ENCODE measurements at places on chromosomes 7 and 10.

- DNase-seq: peak; percentile 23
Measured at GRCh38 chr7:17716816-17717215, 223.5 kb downstream of the SNX13 start.

- DNase-seq: no peak
Measured at GRCh38 chr7:101457001-101457750, 94.5 kb downstream of the COL26A1 start.

- DNase-seq: no peak
Measured at GRCh38 chr10:124967255-124967654, 25.3 kb downstream of the ZRANB1 start.

DNA sequence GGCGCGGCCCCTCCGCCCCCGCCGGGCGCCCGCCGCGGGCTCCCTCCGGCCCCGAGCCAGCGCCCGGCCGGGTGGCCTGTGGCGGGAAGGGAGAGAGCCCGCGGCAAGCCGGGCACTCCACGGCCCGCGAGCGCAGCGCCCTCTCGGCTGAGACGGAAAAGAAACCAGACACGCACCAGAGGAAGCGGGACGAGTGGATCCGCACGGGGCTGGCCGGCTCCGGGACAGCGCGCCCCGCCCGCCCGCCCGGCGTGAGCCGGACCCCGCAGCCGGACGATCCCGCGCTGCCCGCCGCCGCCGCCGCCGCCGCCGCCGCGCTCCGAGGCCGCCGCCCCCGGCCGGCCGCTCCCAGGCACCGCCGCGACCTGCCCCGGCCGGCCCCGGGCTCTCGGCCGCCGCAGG is 300 bp downstream of the ARHGAP21 start:
- no peak for DNase-seq

- DNase-seq: peak; percentile 74
Measured at GRCh38 chr10:102072673-102073527, 7.8 kb downstream of the HPS6 start.

- no peak for DNase-seq
Measured at GRCh38 chr10:103692436-103692951, 162.9 kb downstream of the SH3PXD2A start.

GRCh38 chr10:124943301-124944092 is 1.6 kb downstream of the ZRANB1 start:
- peak; percentile 78 for DNase-seq

DNA sequence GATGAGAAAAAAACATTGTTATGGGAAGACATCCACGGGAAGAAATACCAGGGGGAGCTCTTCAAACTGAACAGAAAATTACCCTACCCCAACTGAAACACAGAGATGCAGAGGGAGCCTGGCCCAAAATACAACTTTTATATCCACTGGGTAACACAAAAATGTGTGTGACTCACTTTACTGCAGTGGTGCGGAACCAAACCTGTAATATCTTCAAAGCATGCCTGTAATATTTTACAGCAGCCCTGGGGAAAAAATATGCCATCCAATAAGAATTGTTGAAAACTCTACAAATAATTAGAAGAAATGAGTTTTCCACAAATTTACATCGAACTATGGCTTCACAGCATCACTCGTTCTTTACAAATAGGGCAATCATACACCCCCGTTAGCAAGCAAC is 49.8 kb upstream of the SRRM3 start:
- no peak for DNase-seq

- DNase-seq: no peak
Measured at GRCh38 chr7:81932936-81933335, 163.1 kb upstream of the HGF start.

DNA sequence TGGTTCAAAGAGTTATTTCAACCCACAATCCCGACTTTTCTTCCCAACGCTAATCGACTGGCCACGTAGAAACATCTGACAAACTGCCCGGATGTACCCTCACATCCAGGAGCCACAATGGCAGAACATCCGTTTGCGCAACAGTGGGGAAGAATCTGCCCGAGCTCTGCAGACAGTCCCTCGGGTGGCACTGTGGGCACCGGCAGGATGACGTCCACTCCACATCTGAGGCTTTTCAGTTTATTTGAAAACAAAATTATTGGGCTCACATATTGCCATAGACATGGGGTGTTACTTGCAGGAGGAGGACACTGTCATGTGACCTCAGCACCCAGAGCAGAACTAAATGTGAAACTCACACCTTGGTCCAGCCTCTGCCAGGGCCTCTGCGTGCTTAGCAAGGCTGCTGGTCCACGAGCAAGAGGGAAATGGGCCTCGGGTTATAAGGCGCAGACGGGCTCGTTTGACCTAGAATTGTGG is 84.1 kb downstream of the MKI67 start:
- no peak for DNase-seq

GRCh38 chr7:100577507-100577906 is 3.8 kb upstream of the SAP25 start:
- DNase-seq: no peak

DNA sequence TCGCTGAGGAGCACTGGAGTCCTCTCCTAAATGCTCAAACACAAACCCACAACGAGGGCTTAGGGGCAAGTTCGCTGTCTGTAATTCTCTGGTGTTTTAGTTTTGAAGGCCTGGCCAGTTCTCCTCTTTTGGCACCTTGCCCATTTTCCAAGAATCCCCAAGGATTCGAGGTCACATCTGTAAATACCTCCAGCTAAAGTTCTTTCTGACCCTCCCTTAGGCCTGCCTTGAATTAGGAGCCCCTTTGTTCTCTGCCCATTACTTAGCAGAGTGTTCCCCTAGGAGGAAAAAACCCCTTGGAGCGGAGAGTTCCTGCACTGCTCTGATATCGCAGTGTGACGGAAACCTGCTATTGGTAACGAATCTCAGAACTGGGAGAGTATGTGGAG is 743 bp upstream of the PYROXD2 start:
- DNase-seq: no peak

DNA sequence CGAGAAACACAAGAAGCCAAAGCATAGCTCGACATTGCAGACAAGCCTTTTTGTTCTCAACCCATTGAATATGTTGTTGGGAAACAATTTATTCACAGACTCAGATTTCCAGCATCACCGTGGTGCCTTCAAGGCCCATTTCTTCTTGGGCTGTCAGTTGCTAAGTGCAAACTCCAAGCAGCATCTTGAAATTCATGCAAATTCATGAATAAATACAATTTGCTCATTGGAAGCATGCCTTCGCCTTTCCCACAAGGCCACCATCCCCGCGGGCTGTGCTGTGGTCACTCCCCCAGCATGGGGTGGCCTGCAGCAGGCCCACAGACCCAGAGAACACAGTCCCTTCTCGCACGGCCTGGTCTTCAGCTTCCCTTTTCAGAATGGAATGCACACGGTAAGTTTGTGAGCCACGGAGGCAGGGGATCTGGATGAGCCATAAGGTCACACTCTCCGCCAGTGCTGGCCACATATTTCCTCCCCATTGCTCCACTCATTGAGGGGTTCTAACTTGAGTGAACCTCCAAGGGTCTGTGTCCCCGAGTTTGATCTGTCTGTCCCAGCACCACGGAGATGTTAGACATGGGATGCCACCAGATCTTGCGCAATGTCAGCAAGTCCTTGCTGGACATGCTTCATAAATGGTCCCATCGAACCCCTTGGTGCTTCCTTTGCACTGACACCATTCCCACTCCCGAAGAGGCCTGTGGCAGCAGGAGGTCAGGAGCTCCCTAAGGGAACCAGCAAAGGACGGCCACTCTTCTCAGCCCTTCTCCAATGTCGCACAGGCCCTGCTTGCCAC is 109.5 kb downstream of the GFRA1 start:
- no peak for DNase-seq

DNA sequence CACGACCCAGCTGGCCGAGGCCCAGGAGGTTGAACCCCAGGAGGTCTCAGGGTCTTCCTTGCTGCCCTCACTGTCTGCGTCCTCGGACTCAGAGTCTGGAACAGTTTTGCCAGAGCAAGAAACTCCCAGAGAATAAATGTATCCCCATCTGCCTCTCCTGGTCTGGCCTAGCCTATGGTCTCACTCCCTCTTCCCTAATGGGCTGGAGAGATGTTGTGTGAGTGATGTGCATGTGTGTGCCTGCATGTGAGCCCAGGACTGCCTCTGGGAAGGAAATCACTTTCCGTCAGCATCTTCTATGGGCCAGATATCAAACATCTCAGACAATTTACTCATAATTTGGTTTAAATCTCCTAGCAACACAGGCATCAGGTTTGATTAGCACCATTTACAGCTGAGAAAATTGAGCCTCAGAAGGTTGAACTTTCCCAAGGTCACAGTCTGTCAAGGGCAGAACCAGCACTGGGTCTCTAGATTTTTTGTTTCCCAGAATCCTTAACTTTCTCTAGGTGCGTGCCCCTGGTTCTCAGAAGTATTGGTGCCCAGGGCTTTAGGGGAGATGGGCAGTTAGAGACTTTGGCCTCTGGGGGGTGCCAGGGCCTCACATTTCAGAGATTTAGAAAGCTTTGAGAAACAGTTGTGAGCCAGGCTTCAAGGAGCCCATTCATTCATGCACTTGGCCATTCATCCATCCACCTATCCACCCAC is 4.9 kb downstream of the TMEM270 start:
- peak; percentile 26 for DNase-seq

GRCh38 chr7:24608504-24608903 is 35.3 kb downstream of the PALS2 start:
- DNase-seq: no peak

GRCh38 chr10:82661701-82662100 is 786.7 kb downstream of the NRG3 start:
- no peak for DNase-seq

DNA sequence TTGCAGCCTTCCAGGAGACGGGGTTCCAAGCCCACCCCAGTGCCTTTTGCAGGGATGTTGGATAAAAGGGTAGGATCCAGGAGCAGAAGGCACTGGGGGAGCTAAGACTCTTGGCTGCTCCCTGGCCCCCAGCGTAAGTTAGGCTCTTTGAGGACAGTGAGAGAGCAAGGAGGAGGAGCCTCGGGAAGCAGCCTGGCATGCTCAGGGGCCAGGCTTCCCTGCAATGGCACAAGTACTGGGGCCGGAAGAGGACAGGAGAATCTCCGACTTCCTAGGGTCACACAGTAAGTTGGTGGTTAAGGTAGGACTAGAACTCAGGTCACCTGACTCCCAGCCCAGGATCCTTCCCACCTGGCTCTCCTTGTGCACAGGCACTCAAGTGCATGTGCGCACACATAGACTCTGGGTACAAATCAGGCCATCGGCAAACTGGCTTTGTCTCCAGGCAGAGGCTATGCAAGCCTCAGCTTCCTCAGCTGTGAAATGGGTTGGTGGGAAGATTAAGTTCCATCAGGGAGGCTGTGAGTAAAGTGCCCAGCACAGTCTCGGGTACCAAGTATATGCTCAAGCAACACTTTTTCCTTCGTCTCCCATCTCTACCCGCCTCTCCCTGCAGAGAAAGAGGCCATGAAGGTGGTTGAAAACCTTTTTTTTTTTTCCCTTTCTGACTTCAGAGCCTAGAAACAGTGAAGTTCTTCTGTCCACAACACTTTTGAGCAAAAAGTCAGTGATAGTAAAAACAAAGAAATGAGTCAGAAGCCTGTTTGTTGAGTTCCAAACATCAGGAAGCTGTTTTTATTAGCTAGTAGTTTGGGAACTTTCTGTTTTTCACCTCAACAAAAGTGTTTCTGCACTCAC is 79.1 kb downstream of the NEURL1 start:
- peak; percentile 34 for DNase-seq

GRCh38 chr10:122303271-122304053 is 32.4 kb downstream of the BTBD16 start:
- DNase-seq: no peak

- DNase-seq: no peak
Measured at GRCh38 chr7:164882-165660, 27.3 kb upstream of the FAM20C start.

GRCh38 chr7:17407229-17407628 is 108.8 kb downstream of the AHR start:
- no peak for DNase-seq

DNA sequence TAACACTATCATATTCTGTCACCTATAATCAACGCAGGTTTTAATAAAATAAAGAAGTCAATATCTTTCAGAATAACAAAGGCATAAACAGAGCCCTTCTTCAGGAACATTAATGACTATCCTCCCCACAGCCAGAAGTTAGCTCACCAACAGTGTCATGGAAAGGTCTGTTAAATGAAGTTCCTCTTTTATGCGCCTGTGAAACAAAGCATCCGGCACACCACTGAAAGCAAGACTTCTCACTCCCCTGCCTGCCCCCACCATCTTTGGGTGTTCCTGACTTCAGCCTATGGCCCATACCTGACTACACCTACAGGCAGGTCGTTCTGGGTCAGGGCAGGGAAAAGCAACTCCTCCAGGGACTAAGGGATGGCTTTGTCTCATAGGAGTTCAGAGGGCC is 205.4 kb downstream of the FANK1 start:
- DNase-seq: no peak

GRCh38 chr7:20560325-20561180 is 54.9 kb upstream of the ABCB5 start:
- no peak for DNase-seq

- no peak for DNase-seq
Measured at GRCh38 chr7:132881317-132881716, 200.6 kb downstream of the CHCHD3 start.

GRCh38 chr10:91668913-91669312 is 36.0 kb upstream of the PPP1R3C start:
- DNase-seq: no peak

DNA sequence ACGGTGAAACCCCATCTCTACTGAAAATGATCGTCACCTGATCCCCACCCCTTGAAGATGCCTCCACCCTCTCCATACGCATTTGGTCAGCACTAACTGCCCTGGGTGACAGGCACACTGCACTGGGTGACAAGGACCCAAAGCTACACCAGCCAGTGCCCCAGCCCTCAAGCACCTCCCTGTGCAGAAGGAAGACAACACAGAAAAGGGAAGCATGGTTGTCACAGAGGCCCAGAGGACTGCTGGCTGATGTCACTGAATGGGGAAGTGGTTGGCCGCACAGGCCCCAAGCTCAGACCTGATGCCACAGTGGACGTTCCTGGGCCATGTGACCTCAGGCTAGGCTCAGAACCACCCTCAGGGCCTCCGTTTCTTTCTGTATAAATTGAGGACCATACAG is 4.2 kb upstream of the PILRA start:
- no peak for DNase-seq

DNA sequence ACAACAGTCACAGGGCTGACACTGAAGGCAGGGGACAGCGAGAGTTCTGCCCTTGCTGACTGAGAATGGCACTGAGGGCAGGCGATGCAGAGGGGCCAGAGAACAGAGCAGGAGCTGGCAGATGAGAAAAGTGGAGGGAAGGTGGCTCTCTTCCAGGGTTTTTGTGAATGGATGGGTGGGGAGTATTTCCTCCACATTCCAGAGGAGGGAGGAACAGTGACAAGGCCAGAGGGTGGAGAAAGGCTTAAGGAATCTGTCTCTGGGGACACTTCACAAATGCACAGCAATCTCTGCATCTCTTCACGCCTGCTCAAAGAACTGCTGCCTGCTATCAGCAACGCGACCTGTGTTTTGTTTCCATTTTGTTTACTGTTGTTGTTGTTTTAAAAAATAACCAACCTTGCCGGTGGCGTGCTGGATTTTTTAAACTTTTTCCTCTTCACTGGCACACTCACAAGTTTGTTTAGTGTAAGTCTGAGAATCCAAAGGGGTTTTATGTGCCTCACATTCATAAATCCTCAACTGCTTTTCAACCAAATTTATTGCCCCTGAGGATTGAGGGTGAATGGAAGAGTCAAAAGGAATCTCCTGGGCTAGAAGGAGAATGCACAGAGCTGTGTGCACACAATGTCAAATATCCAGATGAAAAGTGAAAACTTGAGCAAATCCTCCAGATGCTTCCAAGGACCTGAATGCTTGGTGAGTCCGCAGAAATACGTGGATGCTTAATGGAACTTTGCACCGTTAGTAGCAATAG is 129.3 kb downstream of the GLI3 start:
- peak; percentile 37 for DNase-seq

- DNase-seq: no peak
Measured at GRCh38 chr10:72523932-72524396, 101.9 kb downstream of the MICU1 start.

GRCh38 chr7:36600314-36600682 is 124.0 kb downstream of the AOAH start:
- DNase-seq: no peak

Data from bronchial epithelial cell (primary cell).